Stimulated activated CD4-positive, alpha-beta T cell treated with anti-CD3 and anti-CD28 coated beads, Interleukin-4, amount 100 ng/mL, for 48 hours (primary cell): ENCODE measurements at places on chromosomes 1 and 21.
A peak's percentile ranks its signal among the peaks of the same experiment; 100 is the strongest.

DNA sequence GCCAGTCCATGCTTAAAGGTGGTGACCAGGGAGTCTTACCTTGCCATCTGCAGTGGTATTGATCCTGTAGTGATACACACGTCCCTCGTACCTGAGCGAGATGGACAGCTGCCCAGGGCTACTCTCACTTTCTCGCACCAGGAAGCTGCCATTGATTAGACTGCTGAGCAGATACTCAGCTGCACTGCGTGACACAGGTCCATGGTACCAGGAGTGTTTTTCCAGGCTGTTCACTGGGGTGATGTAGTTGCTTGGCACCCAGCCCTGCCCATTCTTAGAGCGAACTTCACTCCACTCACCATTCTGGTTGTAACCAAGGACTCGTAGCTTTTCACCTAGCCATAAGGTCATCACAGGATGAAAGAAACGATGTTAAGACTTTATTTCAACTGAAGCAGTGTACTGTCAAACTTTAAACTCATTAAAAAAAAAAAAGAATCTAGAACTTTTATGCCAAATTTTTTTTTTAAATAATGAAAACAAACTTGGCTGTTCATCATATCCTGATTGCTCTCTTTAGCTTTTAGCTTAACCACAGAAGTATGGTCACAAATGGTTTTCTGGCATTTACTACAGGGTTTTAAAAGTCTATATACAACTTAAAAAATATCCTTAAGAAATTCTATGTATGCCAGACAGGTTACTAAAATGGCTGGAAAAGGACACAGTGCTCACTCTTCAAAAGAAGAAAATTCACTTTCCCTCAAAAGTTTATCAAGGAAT, 44.6 kb downstream of the TOR3A start:
- DNase-seq, result no peak

- peak; percentile 52 for DNase-seq
Measured at GRCh38 chr21:43865540-43866259, 677 bp downstream of the AGPAT3 start.

GRCh38 chr1:168960595-168960994, 145.9 kb upstream of the ATP1B1 start:
- DNase-seq, result no peak

DNA sequence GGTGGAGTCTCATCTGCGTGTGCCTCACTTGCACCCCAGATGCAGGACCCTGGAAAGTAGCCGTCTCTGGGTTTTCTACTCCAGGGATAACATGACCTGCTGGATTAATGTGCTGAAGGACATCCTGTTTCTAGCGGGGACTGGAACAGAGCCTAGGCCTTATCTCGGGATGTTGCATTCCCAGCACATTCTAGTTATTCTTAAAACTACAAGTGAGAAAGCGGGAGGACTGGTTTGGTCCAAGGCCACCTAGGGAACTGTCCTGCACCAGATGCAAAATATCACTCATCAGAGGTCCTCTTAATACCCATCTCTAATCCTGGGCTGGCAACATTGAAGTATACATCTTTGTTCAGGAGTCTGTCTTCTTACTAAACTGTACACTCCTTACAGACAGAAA, 179.9 kb downstream of the ZC3H11B start:
- DNase-seq, result no peak

DNA sequence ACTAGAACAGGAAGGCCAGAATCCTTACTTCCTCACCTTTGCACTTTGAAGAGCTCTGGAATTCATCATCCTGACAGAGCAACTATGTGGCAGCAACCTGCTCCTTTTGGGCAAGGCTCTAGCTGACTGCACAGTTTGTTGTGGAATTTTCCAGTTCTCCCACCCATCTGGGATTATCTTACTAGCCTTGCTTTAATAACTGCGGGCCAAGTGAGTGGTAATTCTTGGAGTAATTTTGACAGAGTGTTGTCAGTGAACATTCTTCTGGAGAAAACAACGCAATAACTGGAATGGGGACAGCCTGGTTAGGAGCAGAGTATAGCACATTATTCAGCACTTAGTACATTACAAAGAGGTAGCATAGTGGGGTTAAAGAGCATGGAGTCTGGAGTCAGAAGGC, 75.3 kb downstream of the NTMT2 start:
- DNase-seq, result no peak

DNA sequence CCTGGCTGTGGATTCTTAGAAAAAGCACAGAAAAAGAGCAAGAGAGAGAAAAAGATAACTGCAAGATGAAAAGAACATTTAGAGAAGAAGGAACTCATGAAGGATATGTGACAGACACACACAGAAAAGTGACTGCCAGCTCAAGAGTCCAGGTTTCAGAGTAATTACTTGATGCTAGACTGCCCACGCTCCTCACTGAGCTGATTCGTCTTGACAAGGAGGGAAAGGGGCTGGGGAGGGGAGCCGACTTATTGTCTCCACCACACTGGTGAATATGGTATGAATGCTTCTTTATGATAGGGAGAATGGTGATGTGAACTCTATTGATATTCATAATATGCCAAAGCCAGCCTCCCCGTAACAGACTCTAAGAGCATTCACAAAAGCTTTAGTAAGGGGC, 140.4 kb downstream of the BRINP2 start:
- no peak for DNase-seq

GRCh38 chr1:231272880-231273279, 31.9 kb downstream of the GNPAT start:
- DNase-seq, result no peak

GRCh38 chr1:218983433-218983832, 190.2 kb upstream of the LYPLAL1 start:
- no peak for DNase-seq

- no peak for DNase-seq
Measured at GRCh38 chr21:27315373-27315772, 348.5 kb upstream of the ADAMTS5 start.

- DNase-seq, result no peak
Measured at GRCh38 chr1:46301406-46301807, 2.0 kb downstream of the LRRC41 start.

DNA sequence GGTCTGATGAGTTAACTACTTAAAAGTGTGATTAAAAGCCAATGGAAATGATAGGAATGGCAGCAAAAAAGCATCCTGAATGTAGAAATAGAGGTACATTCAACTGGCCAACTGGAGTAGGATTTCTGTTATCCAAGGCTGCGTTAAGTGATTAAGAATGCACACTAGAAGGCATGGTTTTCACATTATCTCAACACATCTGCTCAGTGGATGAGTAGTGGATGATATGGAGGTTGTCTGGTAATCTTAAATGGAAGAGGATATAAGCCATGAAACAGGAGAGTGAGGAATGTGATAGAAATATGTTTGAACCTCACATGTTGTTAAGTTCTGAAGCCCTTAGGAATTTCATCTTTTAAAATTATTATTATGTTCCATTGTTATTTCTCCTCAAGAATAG, 839.9 kb downstream of the USP25 start:
- no peak for DNase-seq

- no peak for DNase-seq
Measured at GRCh38 chr1:175133673-175134435, 58.7 kb downstream of the KIAA0040 start.

- DNase-seq, result no peak
Measured at GRCh38 chr1:58786184-58786926, 2.5 kb upstream of the JUN start.

GRCh38 chr1:184810735-184811343, 56.2 kb upstream of the EDEM3 start:
- no peak for DNase-seq

GRCh38 chr1:156320560-156320959, 17.5 kb downstream of the CCT3 start:
- no peak for DNase-seq

GRCh38 chr1:209802117-209802779, 3.7 kb downstream of the IRF6 start:
- DNase-seq, result no peak

GRCh38 chr1:93207211-93207610, 26.7 kb downstream of the CCDC18 start:
- DNase-seq, result no peak

- no peak for DNase-seq
Measured at GRCh38 chr1:202794051-202794740, 14.0 kb downstream of the KDM5B start.

DNA sequence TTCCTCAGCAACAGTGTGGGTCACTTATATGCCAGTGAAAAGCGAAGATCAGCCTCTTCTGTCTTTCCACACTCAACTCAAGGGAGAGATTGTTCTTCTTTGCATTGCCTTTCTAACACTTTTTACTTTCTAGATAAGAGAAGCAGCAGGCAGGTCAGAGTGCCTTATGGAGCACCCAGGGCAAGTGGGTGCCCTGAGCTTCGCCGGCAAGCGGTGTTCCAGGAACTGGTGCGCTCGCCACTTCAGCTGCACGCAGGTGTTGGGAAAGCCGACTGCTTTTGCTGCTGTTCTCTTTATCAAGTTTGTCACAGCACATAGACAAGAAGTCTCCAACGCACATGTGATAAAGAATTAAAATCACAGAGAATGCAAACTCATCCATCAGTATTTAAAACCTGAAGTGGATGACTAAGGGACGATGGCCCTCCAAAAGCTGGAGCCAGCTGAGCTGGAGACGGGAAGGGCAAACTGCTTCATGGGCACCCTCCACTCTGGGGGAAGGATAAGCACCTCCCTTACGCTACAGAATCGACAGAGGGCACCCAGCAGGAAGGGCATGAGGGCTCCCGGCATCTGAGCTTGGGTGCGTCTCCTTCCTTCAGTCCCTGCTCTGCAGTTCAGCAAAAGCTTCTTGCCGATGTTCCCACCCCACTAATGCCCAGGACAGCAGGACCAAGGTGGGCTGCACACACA, 20.7 kb downstream of the UBE2G2 start:
- DNase-seq, result no peak

DNA sequence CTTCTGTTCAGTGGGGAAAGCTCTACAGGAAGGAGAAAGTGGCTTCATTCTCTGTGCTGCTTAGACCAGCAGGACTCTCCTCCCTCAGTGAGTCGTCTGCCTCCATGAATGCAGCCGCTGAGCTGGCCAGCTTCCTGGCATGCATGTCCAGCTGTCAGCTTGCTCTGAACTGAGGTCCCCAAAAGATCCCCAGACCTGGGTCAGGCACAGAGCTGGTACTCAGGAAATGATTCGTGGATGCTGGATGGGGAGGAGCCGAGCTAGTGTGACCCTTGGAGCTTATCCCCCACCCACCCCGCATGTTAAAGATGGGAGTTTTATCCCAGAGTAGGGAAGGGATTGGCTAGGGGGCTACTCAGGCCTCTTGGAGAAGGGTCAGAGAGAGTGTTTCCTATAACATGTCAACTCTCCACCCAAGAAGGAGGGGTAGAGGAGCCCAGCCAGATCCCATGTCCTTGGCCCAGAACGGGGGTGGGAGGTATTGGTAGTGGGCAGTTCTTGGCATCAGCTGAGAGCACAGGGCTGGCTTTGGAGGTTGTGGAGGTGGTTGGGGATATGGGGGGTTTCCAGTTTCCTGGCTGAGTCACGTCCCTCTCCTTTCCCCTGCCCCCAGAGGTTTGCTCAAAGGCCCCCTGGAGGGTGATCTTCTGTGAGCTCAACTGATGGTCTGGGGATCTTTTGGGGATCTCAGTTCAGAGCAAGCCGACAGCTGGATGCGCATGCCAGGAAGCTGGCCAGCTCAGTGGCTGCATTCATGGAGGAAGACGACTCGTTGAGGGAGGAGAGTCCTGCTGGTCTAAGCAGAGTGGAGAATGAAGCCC, 110.1 kb downstream of the FOXD2 start:
- no peak for DNase-seq

GRCh38 chr21:26554365-26554764, 18.7 kb downstream of the CYYR1 start:
- no peak for DNase-seq
